ENCODE measurements at places on chromosomes 12 and 14. TPM values are rescaled to one million over a fixed set of nuclear protein-coding genes. Genes with fewer than 3 reads are reported as not detected.
A peak's percentile ranks its signal among the peaks of the same experiment; 100 is the strongest.

DNA sequence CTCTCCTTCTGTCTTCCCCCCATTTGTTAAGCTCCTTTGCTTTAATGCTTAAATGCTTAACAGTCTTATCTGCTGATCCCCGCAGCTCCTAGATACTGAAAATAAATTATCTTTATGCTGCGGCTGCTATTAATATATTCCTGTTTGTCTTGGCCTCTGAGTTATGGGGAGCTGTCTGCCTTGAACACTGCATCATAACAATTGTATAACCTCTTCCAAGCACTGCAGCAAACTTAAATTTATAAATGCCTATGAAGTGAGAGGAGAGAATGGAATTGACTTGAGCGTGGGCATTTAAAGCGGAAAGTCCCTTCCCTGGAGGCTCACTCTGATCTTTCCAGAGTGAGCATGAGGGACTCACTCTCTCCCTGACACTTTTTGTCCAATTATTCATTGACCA, 23.1 kb upstream of the DCP1B start:
- no peak for DNase-seq

GRCh38 chr14:39873791-39874190, 441.6 kb upstream of the FBXO33 start:
- no peak for DNase-seq

PTPRQ gene
- total RNA-seq: not detected

SLC16A7 gene
- total RNA-seq: 84.8 TPM

DNA sequence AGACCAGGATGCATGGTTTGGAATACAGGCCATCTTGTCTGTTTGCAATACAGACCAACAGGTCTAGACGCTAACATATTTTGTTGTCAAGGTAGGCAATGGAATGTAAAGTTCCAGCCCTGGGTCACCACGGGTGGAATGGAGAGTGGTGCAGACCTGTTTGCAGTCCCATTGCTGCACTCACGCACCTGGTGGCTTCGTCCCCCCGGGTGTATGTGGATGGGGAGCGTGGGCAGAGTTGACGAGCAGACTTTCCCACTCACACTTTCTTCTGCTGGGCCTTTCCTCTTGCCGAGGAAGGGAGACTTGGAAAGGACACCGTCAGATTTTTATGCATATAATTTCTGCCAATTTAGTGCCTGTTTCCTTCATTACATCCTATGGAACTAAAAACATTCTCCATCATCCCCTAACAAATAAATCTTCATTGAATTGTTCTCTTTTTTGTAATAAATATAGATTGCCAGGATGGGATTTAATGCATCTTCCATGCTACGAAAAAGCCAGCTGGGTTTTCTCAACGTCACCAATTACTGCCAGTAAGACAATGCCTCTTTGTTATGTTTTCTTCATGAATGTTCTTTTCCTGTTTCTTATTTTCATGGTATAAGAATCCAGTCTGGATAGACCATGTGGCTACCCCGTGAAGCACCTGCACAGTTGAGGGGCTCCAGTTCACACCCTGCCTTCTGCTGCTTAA, 15.2 kb downstream of the DCAF4 start:
- DNase-seq: peak; percentile 38

DNA sequence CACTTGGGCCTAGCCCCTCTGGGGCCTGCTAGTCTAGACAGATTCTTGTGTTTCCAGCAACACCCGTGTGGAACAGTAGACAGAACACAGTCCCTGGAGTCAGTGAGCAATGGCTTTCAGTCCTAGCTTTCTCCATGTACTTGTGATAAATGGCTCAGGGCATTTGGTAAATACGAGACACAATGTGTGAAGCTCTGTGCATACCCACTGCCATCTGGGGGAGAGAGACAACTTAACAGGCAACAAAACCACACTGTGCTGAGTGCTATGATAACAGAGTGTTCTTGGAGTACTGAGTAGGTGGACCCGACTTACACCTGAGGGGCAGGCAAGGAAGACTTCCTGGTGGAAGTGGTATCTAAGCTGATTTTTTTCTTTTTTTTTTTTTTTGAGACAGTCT, 86.3 kb upstream of the TBX3 start:
- DNase-seq: no peak

GRCh38 chr12:17954788-17955187, 135.2 kb downstream of the RERGL start:
- DNase-seq: no peak

- peak; percentile 94 for DNase-seq
Observed at GRCh38 chr12:122860040-122860853, 25.0 kb downstream of the HIP1R start.

SIX6 gene
- total RNA-seq: not detected

LRRC10 gene
- total RNA-seq: not detected

GRCh38 chr12:124413401-124413800, 118.5 kb downstream of the RFLNA start:
- DNase-seq: no peak

DNA sequence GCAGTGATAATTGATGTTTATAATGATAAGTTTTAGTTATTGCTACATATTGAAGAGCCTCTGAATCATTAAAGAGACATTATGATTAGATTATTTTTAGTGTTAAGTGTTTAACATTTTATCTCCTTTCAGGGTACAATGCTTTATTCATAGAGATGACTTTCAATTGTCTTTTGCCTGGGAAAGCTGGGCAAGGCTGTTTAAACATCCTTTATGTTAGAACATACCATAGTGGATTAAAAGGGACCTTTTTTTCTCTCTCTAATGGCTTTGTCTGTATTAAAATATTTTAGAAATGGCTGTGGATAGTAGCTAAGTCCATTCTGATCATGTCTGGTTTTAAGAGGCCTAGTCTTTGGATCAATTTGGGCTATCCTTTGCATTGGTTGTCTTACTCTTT, 427.5 kb upstream of the MIS18BP1 start:
- no peak for DNase-seq

ARHGEF25 gene
- 31.8 TPM for total RNA-seq

- DNase-seq: no peak
Observed at GRCh38 chr12:13203034-13203922, 6.8 kb downstream of the EMP1 start.

DNA sequence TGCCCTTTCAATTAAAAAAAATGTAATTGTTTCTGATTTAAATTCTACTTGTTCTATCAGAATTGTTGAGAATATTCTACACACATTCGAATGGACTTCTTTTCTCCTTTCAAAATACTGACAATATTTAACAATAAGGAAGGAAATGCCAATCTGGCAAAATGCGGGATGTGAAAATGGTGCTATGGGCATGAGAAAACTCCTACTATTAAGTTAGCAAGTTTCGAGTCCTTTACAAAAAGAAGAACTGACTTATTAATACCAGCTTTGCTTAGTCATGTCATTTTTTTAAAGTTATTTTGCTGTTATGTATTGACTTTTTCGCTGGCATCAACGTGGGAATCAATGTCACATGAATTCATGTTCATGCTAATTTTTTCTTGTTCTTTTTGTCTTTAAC, 31.7 kb upstream of the ARL1 start:
- DNase-seq: no peak

Measured in stomach (tissue), 19 donors.